LHCN-M2 (cell line): ENCODE measurements at places on chromosomes 3 and 15. TPM values are rescaled to one million over a fixed set of nuclear protein-coding genes. Genes with fewer than 3 reads are reported as not detected.

DNA sequence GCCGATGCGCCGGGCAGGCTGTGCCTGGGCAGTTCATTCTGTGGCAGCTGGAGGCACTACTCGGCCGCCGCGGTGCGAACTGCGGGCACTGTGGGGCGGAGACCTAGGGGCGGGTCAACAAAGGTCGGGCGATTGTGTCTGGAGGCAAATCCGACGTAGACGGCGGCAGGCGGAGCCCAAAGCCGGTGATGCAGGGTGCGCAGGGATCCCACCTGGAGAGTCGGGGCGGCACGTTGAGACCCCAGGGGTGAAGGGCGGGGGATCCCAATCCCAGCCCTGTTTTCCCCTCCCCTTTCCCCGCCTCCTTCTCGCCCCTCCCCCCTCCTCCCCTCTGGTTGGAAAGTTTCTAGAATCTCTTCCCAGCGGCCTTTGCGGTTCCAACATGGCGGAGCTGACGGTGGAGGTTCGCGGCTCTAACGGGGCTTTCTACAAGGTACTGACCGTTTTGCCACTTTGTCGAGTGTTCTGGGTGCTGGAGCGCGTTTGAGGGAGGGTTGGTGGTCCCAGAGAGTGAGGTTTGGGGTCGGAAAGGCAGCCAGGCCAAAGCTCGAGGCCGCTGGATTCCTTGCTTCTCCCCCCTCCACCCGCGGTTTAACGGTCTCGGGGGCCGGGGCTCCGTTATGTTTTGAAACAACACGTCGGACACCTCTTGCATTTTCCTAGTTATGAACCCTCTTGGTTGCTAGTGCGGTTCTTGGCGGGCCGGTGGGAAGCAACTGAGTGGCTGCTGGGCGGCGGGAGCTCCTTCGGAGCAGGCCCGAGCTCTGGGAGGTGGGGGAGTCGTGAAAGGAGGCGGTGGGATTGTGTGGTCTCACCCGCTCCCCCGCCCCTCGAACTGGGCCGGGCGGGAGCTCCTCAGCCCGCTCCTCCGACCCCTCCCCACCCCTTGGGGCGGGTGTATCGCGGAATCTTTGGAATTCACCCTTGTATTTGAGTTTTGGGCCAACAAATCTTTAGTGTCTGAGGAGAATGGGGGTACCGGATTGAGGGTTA is at the start of gene FXR1:
Gene FXR1, plus strand, starts transcription at position 367 of the 993 bp plus-strand sequence. Its CDS starts 16 bp downstream, at position 383.
- peak; percentile 88 for DNase-seq

DNA sequence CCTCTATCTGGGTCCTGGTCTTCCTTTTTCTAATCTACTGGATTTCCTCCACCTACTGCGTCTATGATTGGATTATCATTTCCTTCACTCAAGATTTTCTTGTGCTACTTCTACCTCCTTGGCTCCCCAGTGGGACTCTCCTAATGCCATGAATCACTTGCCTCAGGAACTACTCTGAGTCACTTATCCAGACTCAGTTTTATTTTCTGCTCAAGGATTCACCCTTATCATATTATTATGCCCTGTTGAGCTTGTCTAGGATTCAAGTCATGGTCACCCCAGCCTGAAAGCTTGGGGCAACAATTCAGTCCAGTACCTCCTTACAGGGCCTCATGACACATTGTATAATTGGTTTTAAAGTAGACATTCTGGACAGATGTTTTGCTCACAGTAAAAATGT is 968.1 kb downstream of the ROBO1 start:
- no peak for DNase-seq

GRCh38 chr3:127786353-127787070 is 35.8 kb downstream of the MGLL start:
- peak; percentile 56 for DNase-seq

- DNase-seq, result no peak
Measured at GRCh38 chr3:134057006-134057653, 27.4 kb upstream of the SLCO2A1 start.

DNA sequence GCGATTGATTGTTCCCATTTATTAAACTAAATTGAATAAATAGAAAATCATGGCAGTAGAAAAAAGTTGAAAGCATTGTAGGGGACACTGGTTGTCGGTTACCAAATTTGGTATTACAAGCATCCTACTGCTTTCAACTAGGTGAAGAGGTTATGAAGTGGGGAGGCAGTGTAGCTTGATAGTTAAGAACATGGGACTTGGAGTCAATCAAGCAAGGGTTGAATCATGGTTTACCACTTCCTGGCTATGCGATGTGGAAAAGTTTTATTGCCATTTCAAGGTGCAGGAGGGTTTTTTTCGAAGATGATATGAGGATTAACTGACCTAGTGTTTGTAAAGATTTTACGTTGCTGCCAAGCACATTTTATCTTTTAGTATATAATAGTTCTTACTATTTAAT is 318.2 kb upstream of the KCNH8 start:
- DNase-seq, result no peak

- no peak for DNase-seq
Measured at GRCh38 chr3:77837456-77838025, 797.6 kb downstream of the ROBO2 start.

ZNF660 gene
- 2.9 and 4.0 TPM in 2 replicates for total RNA-seq

IL17RB gene
- total RNA-seq, result not detected in 2 replicates

GOLGA6A gene
- total RNA-seq, result not detected in 2 replicates

FEZF2 gene
- total RNA-seq, result not detected in 2 replicates

SERINC4 gene
- 0.11 TPM in 1 of 2 replicates, not detected in the other for total RNA-seq
